ENCODE measurements at places on chromosomes 13 and 19. TPM values are rescaled to one million over a fixed set of nuclear protein-coding genes. Genes with fewer than 3 reads are reported as not detected.

PTH2 gene
- not detected for total RNA-seq

FTL gene
- 1,979 TPM for total RNA-seq

ARGLU1 gene
- 28.8 TPM for total RNA-seq

SYT5 gene
- total RNA-seq = 0.54 TPM

PEG3 gene
- 0.09 TPM for total RNA-seq

GFY gene
- not detected for total RNA-seq

DCLK1 gene
- not detected for total RNA-seq

TMEM221 gene
- 0.59 TPM for total RNA-seq

KLK1 gene
- total RNA-seq = not detected

DIRAS1 gene
- 0.17 TPM for total RNA-seq

DNA sequence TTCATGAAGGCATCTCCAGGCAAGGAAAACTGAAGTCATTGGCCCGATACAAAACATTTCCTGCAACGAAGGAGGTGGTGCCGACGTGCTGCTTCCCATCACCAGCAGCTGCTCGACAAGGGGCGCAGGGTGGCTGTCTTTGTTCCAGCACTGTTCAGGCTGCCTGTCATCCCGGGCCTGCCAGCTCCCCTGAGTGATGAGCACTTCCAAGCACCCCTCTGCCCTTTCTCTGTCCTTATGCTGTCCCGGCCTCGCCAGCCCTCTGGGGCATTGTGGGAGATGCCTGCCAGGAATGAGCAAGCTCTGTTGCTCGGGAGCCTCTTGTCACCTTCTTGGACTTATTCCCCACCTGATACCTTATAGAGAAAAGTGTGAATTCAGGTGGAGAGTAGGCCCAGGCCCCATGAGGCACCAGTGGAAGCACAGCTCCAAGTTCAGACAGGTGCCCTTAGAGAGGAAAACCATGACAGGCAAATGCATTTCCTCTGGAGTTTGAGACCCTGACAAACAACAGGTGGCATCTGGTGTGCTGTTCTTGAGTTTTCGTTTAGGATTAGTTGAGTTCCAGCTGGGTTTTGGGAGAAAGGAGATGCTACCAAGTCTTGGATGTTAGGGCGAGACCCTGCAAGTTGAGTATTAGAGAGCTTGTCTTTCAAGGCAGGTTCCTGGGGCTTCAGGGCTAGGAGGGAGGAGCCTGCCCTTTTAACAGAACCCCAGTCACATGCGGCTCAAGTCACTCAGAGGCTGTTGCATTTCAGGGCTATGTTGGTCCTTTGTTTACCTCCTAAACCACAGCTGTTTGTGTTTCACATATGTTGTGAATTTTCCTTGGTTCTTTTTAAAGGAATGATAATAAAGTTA is 21.4 kb downstream of the BBC3 start:
- H3K36me3 ChIP-seq = peaks cover 59% of the 10 kb centered on the region
- H3K27ac ChIP-seq = peak overlapping the region; percentile 80
- no peaks in the 10 kb centered on the region for H3K27me3 ChIP-seq
- DNase-seq = no peak
- H3K4me1 ChIP-seq = peaks cover 11% of the 10 kb centered on the region
- H3K4me3 ChIP-seq = no peak overlapping the region

- H3K27me3 ChIP-seq = no peaks in the 10 kb centered on the region
- peaks cover 16% of the 10 kb centered on the region for H3K4me1 ChIP-seq
- no peak overlapping the region for H3K4me3 ChIP-seq
- no peak overlapping the region for H3K27ac ChIP-seq
- no peak for DNase-seq
Measured at GRCh38 chr13:109812382-109812781, 26.0 kb upstream of the IRS2 start.

- DNase-seq = no peak
- no peaks in the 10 kb centered on the region for H3K36me3 ChIP-seq
- H3K4me3 ChIP-seq = no peak overlapping the region
- H3K27ac ChIP-seq = no peak overlapping the region
- no peaks in the 10 kb centered on the region for H3K4me1 ChIP-seq
Measured at GRCh38 chr13:88223958-88224357, 552.8 kb downstream of the SLITRK5 start.

GRCh38 chr13:109026266-109026665 is 396.9 kb downstream of the MYO16 start:
- DNase-seq = no peak
- H3K27me3 ChIP-seq = no peaks in the 10 kb centered on the region
- no peak overlapping the region for H3K4me3 ChIP-seq
- no peak overlapping the region for H3K27ac ChIP-seq
- H3K4me1 ChIP-seq = no peaks in the 10 kb centered on the region

DNA sequence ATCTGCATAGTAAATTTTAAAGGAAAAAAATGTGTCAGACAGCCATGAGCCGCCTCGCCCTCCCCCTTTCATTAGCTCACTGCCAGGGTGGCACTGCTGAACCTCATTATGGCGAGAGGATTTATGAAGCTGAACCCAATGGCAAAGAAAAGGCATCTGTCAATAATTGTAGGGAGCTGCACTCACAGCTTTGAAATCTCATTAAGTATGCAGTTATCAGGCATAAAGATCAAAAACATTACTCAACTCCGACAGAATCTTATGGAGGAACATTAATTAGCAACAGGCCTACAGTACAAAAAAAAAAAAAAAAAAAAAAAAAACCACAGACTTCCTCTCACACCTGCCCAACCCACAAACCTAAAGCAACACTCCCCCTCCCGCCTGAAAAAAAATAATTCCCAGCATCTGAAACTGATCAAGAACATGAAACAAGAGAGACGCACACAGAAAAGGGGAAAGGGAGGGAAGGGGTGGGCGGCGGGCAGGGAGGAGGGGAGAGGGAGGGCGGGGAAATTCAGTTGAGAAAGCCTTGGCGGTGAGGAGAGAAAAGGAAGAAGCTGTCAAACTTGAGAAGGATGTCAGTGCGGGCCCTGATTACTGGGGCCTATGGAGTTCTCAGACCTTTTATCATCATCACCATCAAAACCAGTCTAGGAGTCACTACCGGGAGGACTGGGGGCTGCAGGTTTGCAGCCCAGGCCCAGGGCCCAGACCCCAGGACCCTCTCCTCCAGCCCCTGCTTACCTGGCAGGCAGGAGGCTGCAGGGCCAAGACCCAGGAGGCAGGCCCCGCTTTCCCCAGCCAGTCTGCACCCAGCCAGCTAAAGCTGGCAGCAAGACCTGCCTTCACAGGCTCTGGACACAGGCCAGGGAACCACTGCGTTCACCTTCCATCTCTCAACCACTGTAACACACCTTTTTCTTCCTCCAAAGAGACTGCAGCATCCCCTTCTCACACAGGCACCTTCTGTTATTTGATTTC is 8.9 kb downstream of the TSHZ3 start:
- H3K27ac ChIP-seq = no peak overlapping the region
- no peak overlapping the region for H3K4me3 ChIP-seq
- no peaks in the 10 kb centered on the region for H3K27me3 ChIP-seq
- H3K36me3 ChIP-seq = no peaks in the 10 kb centered on the region
- no peak for DNase-seq
- H3K4me1 ChIP-seq = no peaks in the 10 kb centered on the region

- H3K4me1 ChIP-seq = no peaks in the 10 kb centered on the region
- H3K27me3 ChIP-seq = no peaks in the 10 kb centered on the region
- no peak for DNase-seq
- no peaks in the 10 kb centered on the region for H3K36me3 ChIP-seq
- no peak overlapping the region for H3K4me3 ChIP-seq
Measured at GRCh38 chr13:80783926-80784565, 443.1 kb upstream of the SPRY2 start.

- H3K4me3 ChIP-seq = peak overlapping the region; percentile 74
- H3K4me1 ChIP-seq = peaks cover 17% of the 10 kb centered on the region
- peak; percentile 27 for DNase-seq
- peak overlapping the region; percentile 95 for H3K27ac ChIP-seq
Measured at GRCh38 chr19:18282021-18282787, 782 bp upstream of the JUND start.

DNA sequence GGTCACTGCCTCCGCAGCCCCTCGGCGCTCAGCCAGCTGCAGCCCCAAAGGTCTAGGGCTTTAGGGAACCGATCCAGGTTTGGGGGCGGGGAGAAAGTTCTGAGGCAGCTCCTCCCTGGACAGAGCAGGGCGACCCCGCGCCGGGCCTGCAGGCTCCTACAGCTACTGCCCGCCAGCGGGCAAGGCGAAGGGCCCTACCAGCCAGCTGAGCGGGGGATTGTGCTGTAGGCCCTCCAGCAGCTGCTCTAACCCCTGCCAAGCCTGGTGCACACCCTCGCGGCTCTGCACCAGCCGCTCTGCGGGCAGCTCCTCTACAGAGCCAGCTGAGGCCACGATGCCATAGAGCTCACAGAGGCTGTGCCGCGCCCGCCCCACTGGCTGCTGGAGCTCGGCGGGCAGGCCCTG is 14.0 kb downstream of the PLIN4 start:
- H3K4me1 ChIP-seq = no peaks in the 10 kb centered on the region
- no peak overlapping the region for H3K4me3 ChIP-seq
- peaks cover 34% of the 10 kb centered on the region for H3K36me3 ChIP-seq
- H3K27ac ChIP-seq = no peak overlapping the region
- DNase-seq = no peak
- H3K27me3 ChIP-seq = no peaks in the 10 kb centered on the region

DNA sequence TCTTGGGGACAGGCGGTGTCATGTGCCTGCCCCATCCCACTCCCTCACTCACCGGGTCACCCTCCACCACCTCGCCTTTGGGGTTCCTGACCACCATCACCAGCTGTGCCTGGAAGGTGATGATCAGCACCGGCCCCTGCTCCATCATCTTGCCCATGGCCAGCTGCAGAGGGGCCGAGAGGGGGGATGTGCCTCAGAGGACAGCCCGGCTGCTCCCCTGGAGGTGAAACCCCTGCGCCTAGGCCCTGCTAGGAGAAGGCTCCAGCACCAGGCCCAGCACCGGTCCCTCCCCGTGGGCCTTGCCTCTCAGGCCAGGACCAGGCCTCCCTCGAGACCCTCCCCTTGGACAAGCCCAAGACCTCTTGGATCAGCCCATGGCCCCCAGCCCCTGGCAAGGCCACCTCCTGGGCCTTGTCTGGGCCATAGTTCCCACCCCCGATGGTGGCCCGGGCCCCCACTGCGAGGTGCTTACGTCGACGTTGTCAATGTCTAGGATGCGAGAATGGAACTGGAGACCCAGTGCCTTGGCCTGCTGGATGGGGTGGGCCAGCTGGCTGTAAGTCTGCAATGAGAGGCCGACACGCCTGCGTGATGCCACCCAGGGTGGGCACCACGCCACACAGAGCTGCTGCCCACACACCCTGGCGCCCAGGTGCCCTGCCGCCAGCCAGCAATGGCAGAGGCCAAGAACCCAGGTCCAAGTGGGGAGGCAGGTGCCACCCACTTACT is 1.8 kb upstream of the CTXN1 start:
- H3K4me3 ChIP-seq = no peak overlapping the region
- H3K4me1 ChIP-seq = peaks cover 8% of the 10 kb centered on the region
- DNase-seq = no peak
- no peaks in the 10 kb centered on the region for H3K27me3 ChIP-seq
- H3K27ac ChIP-seq = no peak overlapping the region

DNA sequence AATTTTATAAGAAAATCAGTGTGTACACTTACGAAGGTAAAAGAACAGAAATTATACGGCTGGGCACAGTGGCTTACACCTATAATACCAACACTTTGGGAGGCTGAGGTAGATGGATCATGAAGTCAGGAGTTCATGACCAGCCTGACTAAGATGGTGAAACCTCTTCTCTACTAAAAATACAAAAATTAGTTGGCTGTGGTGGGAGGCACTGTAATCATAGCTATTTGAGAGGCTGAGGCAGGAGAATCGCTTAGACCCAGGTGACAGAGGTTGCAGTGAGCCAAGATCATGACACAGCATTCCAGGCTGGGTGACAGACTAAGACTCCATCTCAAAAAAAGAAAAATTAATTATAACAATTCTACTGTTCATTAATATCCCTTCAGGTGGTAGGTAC is 151.9 kb downstream of the ZNF737 start:
- H3K27ac ChIP-seq = no peak overlapping the region
- no peaks in the 10 kb centered on the region for H3K36me3 ChIP-seq
- no peaks in the 10 kb centered on the region for H3K4me1 ChIP-seq
- no peak for DNase-seq

DNA sequence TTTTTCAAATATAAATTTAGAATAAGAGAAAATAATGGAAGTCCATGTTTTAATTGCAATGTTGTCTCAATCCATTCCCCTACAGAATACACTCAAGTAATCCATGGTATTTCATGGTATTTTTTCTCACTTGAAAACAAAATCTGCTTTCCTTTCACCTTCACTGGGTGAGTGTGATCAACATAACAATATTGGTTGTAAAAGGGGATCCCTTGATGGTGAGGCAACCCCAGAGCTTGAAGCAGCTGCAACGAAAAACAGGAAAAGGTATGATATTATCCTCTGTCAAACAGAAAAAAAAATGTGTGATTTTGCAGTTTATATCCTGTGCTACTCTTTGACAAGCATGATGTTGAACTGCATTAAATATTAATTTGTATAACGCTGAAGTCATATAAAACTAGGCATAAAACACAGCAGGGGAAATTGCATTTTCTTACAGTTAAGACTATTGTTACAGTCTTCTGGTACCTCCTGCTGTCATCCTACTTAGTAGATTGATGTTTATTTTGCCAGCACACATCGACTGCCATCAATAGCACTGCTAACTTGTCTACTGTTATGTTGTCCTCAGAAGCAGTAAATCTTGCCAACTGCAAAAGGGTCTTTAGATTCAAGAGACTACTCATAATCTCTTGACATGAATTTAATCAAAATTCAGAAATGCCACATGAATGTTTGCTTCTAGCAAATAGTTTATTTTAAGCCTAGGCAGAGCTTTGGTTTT is 373.1 kb upstream of the MIR17HG start:
- H3K4me3 ChIP-seq = no peak overlapping the region
- no peaks in the 10 kb centered on the region for H3K36me3 ChIP-seq
- no peaks in the 10 kb centered on the region for H3K4me1 ChIP-seq
- H3K27ac ChIP-seq = no peak overlapping the region
- DNase-seq = no peak

- H3K4me1 ChIP-seq = no peaks in the 10 kb centered on the region
- H3K27me3 ChIP-seq = no peaks in the 10 kb centered on the region
- no peaks in the 10 kb centered on the region for H3K36me3 ChIP-seq
- no peak for DNase-seq
Measured at GRCh38 chr13:73261739-73262216, 203.0 kb downstream of the KLF5 start.

- peaks cover 20% of the 10 kb centered on the region for H3K36me3 ChIP-seq
- DNase-seq = peak; percentile 16
- no peaks in the 10 kb centered on the region for H3K4me1 ChIP-seq
- no peak overlapping the region for H3K27ac ChIP-seq
Measured at GRCh38 chr19:8512115-8512967, 1.6 kb downstream of the ZNF414 start.

- no peak for DNase-seq
- no peaks in the 10 kb centered on the region for H3K36me3 ChIP-seq
- no peaks in the 10 kb centered on the region for H3K4me1 ChIP-seq
- H3K27ac ChIP-seq = no peak overlapping the region
- no peak overlapping the region for H3K4me3 ChIP-seq
Measured at GRCh38 chr13:107450931-107451330, 764.4 kb downstream of the LIG4 start.
